NCI-H2227 treated with DMSO at 0.1 percent for 48 hours (cell line): ENCODE measurements at places on chromosomes 2 and 18.

DNA sequence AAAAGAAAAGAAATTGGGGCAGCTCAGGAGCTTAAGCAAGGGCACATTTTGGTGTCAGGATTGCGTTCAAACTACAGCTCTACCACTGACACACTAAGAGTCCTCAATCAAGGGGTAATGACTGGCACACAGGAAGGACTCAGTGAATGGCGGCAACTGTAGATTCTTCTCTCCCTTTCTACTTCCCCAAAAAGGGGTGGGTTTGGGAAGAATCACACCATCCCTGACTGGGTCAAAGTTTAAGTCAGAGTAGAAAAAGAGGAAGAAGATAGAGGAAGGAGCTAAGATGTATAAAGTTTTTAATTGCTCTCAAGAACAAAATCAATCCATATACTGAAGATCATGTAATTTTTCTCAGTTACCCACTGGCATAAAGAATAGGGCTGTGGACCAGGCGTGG is 2.6 kb downstream of the NLRC4 start:
- DNase-seq = no peak

- no peak for DNase-seq
These were observed 79.0 kb upstream of the ID2 start for GRCh38 chr2:8602809-8603208.

DNA sequence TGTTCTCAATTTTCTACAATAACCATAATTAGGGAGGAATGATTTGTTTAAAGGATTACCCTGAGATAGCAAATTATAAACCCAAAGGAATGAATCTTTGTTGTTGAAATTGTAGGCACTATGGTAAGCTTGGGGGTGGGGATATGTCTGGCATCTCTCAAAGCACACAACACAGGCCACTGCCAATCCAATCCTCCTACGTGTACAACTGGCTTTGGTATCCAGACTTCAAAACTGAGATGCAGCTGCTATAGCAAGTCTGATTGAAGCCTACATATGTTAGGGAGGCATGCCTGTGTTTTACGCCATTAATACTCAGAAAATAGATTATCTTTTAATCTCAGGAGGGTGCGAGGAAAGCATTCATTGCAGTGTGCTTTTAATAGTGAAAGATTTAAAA is 5.9 kb upstream of the NCOA1 start:
- DNase-seq = no peak

DNA sequence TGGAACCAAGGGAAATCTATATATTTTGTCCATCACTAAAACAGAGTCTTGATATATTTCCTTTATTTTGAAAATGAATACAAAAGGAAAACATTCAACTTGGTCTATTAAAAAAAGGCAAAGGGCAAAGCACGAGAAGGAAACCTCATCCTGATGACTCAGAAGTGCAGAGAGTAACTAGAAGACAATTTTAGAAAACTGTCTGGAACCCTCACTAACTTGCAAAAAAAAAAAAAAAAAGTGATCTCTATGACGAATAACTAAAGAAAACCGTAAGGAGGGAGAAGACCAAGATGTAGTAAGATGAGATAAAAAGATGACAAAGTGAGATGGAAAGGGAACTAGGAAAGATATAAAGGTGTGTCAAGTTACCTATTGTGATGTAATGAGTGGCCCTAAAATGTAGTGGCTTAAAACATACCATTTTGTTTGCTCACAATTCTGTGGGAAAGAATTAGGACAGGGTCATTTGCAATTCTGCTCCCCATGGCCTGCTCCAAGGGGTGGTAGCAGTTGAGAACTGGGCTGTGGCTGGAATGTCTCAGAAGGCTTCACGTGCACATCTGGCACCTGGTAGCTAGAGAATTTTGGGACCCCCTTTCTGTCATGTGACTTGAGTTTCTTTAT is 303.0 kb downstream of the DYSF start:
- DNase-seq = no peak

- no peak for DNase-seq
These were observed 16.9 kb downstream of the LCT start for GRCh38 chr2:135820003-135820618.

GRCh38 chr2:194819367-194819766 is 837.7 kb upstream of the SLC39A10 start:
- peak; percentile 24 for DNase-seq

DNA sequence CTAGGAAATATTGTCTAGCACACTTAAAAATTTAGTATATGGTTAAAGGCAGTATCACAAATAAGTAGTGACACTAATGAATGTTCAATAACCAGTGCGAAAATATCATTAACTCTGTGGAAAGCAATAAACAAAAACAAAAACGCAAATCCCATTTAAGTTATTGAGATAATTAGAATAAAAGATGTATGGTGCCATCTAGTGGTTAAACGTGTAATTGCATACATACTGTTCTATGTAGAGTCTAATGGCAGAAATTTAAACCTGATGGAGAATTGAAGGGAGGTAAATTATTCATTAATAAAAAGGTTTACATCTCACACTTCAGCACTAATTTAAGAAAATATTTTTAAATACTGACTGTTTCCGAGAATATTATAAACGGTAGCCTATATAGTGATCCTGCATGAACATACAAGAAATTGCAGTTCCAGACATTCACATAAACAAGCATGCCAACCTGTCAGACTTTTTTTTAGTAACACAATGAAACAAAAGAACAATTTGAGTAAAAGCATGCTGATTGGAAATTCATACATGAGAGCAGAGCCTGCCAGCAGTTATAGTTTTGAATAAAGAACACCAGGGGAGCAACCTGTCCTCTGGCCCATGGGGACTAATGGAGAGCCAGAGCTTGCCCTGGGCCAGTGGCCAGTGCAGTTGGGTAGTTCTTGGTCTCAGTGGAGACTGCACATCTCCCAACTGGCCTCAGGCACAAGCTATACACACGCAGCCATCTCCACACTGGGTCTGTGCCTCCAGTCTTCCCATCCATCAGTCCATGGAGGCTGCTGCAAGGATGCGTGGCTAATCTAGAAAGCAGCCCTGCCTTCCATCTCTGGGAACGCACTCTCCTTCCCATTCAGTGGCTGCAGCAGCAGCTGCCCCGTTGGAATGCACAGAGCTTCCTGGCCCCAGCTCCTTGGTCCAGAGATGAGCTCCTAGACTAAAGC is 28.0 kb downstream of the GCG start:
- DNase-seq = peak; percentile 66
